ENCODE measurements at places on chromosomes 5 and 9.

DNA sequence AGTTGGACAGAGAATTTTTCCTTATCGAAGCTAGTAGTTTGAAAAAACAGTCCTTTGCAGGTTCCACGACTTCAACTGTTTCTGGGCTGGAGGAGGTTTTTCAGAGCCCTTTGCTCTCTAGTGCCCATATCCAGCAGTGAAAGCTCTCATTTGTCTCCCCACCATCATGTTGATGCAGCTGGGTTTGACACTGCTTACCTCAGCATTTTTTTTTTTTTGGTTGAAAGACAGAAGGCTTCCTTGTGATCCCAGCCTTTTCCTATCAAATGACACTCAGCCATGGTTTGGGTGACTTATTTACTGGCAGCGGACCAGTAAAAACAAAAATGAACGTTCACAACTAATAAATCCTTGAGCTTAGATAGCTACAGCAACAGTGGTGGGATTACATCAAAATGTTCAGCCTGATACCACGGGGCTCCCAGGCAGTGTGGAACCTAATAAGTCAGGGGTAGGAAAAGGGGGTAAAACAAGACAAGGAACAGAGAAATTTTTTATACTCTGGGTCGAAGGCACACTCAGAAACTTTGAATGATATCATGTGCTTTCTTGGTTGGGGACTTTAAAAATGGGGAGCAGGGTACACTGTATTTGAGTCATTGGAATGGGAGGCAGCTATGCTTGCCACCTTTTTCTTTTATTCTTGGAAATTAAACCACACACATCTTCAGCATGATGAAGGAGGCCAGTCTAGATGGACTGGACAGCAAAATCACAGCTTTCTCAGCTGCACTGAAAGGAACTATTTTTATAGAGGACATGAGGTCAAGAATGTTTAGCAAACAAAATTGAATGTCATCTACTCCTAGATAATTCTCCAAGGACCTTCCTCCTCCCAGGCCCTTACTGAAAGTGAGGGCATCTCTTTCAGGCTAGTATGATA is 308.9 kb upstream of the MPDZ start:
- DNase-seq = no peak

GRCh38 chr5:73215531-73215890 is 42.5 kb downstream of the TMEM174 start:
- no peak for DNase-seq

DNA sequence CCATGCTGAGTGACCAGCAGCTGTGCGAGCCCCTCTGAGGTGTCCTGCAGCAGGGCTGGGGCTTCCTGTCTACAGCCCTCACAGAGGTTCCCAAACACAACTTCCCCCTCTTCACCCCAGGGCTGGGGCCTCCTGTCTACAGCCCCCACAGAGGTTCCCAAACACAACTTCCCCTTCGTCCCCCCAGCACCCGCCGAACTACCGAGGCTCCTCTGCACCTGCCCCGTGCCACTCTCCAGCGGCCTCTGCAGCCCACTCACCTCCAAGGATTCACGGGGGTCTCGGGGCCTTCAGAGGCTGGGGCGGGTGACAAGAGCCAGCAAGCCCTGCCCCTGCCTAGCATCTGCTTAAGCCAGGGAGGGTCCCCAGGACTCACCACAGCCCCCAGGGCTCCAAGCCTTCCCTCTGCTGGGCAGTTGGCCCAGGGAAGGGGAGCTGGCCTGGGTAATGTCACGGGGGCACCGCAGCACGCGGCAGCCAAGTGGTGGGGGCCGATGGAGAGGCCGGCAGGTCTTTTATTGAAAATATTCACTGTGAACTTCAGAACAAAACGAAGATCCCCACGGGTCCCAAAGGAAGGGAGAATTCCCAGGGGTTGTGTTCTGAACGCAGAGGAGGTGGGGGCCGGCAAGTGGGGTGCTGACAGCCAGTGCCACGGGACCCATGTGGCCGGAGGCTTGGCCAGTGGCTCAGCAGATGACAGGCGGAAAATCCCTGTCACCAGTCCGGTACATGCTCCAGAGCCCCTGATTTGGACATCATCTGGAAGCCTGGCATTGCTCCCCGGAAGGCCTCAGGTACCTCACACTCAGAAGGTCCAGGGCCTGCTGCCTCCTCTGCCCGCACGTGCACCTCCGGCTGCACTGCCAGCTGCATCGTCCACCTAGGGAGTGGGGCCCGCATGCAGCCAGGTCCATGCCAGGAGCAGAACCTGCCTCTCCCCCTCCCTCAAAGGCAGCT is 125.3 kb downstream of the ADAMTS2 start:
- no peak for DNase-seq

- no peak for DNase-seq
These were observed 25.9 kb upstream of the AP3B1 start for GRCh38 chr5:78320401-78320800.

GRCh38 chr9:120920806-120921178 is 5.8 kb downstream of the TRAF1 start:
- peak; percentile 74 for DNase-seq

DNA sequence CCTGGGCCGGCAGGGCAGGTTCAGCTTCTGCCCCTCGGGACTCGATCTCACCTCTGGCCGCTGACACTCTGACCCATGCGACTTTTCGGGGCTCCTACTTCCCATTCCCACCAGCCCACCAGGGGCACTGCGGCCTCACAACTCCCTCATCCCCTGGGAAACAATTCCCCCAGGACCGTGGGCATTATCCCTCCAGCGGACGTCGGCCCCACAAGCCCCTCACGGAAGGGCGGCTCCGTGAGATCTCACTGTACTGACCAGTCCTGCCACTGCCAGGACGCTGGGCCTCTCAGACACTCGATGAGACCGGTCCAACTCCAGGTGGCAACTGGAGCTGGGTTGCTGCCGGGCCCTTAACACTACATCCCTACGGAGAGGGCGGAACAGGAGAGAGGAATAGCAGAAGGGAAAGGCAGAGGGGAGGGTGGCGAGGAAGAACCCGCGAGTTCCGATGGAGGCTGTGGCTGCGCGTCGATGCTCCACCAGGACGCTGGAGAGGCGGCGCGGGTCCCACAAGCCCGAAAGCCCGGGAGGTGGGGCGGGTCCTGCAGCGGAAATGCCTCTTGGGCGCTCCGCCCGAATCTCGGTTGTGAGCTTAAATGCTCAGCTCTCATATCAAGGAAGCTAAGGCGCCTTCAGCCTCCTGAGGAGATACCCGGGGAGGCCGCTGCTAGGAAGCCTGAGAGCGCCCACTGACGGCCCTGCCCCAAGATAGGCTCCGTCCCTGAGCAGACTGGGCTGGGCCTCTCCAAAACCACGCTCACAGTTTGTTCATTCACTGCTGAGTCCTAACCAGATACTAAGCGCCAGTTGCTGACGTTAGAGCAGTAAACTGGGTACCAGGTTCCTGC is 36.3 kb downstream of the VCP start:
- peak; percentile 72 for DNase-seq

- no peak for DNase-seq
These were observed 29.5 kb downstream of the CAAP1 start for GRCh38 chr9:26863074-26863473.

Measured in stimulated activated CD4-positive, alpha-beta T cell treated with anti-CD3 and anti-CD28 coated beads, Interleukin-15, amount 100 ng/mL, for 24 hours (primary cell).